Urothelium cell line (cell line): ENCODE measurements at places on chromosomes 1 and 21.
A peak's percentile ranks its signal among the peaks of the same experiment; 100 is the strongest.

DNA sequence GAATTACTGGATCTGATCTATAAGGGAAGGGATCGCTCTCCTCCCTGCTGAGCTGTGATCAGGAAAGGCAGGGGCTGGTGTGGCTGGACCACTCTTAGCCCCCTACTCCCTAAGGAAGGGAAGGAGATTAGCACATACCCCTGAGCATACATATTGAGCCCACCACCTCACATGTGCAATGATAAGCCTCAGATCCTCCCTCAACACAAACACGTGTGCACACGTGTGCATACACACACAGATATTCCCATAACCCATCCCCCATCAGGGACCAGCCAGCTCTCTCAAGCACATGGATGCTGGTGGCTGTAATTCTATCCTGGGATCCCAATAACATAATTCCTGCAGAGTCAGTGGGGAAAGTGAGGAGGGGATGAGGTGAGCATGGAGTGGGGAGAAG is 21.2 kb downstream of the SYT2 start:
- no peak for DNase-seq

DNA sequence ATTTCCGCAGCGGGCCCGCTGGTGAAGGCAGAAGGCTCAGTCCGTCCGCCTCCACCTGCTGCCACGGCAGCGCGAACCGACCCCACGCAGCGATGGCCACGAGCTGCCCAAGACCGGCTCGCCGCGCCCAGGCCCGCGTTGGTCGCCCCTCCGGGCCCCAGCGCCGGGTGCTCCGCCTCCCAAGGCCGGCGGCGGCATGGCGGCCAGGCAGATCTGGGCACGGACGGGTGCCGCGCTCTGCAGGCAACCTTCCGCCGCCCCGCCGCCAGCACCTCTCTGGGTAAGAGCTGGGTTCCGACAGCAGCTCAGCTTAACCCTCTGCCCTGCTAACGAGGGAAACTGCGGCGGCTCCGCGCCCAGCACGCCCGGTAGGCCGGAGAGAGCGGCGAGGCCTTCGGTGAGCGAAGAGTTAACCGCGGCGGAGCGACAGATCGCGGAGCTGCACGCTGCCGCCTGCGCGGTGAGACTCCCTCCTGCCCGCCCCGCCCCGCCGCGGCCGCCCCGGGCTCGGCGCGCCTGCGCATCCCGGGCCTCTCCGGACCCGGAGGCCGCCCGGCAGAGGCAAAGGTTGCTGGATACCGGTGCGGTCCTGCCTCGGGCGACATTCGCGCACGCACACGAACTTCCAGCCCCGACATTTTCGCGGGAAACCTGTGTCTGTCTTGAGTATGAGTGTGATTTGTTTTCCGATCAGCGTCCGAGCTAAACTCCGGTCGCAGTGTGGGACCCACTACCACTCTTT is at the start of gene C1orf53:
Gene C1orf53 (plus strand): TSS at position 177 of the 742 bp plus-strand sequence. CDS start 20 bp downstream, at position 197.
- peak; percentile 96 for DNase-seq

DNA sequence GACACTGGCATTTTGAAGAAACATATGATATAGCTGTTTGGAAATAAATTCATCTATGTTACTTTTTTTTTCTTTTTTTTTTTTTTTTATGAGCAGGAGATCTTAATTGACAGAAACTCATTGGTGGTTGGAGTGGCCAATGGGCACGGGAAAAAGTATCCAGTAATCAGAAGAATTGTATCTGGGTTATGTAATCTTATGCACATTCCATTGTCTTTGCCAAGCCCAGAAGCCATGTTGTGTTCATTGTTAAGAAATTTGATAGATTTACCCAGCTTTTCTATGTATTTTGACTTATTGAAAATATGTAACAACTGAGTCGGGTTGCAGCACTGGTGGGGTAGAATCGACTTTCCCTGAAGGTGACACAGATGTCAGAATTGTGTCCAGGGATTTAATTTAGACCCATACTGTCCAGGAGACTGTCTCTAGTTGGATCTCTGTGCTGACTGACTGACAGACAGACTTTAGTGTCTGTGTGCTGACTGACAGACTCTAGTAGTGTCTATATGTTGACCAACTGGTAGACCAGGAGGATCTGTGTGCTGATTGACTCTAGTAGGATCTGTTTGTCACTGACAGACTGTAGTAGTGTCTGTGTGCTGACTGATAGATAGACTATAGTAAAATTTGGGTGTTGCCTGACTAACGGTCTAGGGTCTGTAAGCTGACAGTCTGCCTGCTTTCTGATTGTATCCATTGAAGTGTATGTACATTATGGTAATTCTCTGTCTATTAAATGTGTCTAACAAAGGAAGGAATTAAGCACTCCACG is 12.3 kb upstream of the C4BPB start:
- DNase-seq: no peak

- no peak for DNase-seq
Observed at GRCh38 chr1:172203135-172203823, 217.2 kb upstream of the C1orf105 start.

- DNase-seq: no peak
Observed at GRCh38 chr1:111907321-111907720, 82.1 kb downstream of the KCND3 start.

DNA sequence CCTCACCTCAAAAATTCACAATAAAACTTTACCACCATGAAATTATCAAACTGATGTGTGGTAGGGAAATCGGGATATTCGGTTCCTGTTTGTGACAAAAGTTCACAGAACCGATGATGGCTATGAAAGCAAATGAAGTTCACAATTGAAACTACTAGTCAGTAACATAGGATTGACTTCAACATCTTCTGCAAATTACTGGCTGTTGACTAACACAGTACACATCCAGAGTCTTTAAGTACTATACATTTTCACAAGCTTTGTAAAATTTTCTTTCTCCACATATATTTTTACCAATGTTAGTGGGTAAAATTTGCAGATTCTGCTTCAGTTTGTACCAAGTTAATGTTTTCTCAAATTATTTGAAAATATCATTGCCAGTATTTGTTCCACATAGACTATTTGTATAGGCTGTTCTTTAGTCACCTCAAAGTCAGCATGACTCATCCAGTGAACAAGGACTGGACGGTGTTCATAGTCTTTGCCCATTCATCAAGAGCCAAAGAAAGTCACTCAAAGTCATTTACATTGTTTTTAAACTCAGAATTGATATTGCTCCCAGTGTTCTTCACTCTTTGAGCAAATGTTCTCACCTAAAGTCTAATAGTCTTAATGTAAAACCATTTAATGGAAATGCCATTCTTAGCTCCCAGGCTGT is 213.4 kb downstream of the USP25 start:
- no peak for DNase-seq

DNA sequence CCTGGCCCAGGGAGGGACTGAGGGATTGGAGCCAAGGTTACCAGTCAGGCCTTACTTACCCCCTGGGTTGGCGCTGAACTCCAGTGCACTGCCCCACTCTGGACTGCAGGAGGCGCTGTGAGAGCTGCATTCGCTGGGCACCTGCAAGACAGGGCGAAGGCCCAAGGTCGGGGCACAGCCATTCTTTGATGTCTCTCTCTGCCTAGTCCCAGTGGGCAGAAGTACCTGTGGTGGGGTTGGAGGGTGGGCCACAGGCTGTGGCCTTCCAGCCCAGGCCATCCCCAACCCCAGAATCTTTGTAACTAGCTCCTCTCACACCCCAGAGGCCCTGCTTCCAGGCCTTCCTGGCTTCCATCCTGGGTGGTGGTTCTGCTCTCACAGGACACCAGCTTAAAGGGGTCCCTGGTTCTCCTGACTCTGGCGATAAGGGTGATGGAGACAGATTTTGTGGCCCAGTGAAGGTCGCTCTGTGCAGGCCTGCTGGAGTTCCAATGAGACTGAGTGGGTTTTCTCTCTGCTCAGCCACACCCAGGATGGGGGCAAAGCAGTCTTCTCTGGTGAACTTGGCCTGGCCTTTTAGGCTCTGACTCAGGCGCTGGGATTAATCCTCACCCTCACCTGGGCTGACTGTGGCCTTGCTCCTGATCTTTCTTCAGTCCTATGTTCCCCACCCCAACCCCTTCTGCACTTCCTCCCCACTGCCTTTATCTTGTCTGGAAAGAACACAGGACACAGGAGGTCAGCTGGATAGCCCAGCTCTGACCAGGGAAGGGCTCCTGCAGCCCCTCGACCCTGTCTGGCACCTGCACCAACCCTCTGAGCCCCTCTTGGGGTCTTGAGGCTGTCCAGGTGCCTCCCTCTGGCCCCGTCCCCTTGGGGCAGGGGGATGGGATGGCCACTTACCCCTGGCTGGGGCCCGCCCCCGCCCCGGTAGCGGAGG is 954 bp downstream of the MYOG start:
- DNase-seq: no peak

- no peak for DNase-seq
Observed at GRCh38 chr1:179208681-179209477, 20.6 kb downstream of the ABL2 start.

GRCh38 chr1:98493469-98493868 is 168.1 kb upstream of the SNX7 start:
- no peak for DNase-seq

- no peak for DNase-seq
Observed at GRCh38 chr1:216731562-216731961, 8.3 kb upstream of the ESRRG start.

GRCh38 chr21:38351961-38352521 is 95.2 kb downstream of the KCNJ15 start:
- no peak for DNase-seq

DNA sequence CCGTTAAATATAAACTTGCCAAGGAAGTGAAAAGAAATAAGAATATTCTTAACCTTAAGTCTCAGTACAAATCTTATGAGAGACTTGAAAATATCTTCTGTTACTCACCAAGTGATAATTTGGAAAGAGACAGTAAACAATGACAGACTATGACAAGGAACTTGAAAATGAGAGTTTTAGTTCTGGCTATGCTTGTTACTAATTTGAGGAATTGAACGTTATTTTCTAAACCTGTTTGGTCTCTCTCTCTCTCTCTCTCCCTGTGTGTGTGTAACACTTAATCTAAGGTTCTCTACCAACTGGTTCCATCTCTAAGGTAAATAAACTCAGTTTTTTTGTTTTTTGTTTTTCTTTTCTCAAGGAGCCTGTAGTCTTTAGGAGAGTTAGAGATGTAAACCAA is 161.8 kb downstream of the AMY1C start:
- no peak for DNase-seq

- DNase-seq: no peak
Observed at GRCh38 chr1:229597877-229598276, 28.0 kb downstream of the TAF5L start.

DNA sequence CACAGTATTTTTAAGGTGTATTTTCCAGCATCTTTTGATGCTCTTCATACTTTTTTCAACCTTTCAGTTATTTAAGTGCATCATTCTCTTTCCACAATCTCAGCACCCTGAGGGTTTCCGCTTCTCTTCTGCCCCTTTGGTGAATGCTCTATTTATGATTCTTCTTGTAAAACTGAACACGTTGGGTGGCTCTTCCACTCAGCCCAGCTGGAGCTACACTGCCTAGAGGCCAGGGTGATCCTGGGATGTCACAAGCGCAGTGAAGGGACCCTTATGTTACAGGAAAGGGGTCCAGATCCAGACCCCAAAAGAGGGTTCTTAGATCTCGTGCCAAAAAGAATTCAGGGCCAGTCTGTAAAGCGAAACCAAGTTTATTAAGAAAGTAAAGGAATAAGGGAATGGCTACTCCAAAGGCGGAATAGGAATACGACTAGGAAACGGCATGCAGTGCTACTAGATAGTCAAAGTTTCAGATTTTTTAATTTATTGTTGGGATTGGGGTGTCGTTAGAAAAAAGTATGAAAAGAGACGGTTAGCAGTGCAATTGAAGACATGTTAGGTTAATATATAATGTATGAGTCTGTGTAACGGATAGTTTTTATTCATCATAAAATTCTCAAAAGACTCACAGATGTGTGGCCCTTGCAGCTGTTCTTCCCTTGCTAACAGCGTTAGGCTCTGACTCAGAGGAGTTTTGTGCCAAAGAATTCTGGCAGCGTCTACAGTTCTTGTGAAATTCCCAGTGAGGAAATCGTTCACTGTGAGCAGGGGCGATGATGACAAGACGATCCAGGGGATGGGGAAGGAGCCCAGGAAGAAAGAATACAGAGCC is 14.4 kb upstream of the ERVH48-1 start:
- DNase-seq: peak; percentile 82

DNA sequence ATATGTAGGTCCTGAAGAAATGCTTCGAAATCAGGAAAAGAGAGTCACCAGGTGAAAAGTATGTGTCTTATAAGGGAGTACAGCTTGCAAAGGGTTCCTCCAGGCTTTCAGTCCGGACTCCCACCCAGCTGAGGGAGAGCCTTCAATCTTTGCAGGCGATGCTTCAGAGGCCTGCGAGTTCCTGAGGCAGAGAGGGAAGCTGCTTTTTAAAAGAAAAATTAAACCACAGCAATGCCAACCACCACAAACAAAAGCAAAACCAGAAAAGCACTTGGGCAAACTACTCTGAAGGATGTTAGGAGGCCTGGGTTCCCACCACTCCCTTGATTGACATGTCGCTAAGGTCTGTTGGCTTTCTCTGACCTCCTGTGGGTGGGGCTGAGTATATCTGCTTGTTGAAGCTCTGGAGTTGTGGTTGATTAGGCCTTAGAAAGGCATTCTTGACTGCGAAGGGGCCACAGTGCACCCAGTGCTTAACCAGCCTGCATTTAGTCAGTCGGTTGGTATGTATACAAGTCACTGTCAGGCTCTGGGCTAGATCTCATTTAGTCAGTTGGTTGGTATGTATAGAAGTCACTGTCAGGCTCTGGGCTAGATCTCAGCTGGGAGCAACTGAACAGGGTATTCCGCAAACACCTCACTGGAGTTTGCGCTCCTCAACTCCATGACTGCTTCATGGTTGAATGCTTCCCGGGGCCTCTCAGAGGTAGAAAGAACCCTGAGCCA is 1.2 kb downstream of the NIPAL3 start:
- DNase-seq: peak; percentile 40

DNA sequence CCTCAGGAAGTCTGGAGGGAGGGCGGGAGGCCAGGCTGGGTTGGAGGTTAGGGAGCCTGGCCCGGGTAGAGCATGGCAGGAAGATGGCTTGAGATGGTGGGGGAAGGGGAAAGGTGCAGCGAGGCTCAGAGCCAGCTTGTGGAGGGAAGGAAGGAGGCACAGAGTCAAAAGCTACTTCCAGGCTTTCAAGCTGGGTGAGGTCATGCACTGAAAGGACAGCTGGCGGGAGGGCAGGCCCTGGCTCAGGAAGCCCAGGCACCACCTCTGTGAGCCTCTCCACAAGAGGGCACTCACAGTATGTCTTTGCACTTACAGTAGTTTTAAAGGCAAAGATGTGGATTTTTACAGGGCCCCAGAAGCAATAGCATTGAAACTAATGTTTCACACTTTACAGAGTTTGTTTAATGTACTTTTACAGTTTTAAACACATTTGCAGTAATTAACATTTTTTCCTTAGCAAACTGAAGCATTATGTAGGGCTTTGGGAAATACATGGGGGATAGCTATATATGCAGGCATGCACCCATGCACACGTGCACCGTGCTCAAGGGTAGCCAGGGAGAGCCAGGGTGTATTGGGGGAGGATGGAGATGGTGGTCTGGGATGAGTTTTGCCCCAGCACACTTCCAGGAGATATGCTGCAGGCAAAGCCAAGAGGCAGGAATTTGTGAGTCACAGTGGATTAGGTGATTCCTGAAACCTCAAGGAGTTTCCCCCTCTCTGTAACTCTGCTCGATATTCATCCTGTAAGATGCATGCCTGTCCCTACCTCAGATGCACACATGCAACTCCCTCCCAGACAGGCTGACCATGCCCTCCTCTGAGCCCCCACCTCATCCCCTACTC is 6.1 kb upstream of the ADAM15 start:
- peak; percentile 84 for DNase-seq
